ENCODE measurements at places on chromosomes 4 and X.

- no peak for DNase-seq
Observed at GRCh38 chr4:45971108-45971507, 152.7 kb downstream of the GABRG1 start.

- no peak for DNase-seq
Observed at GRCh38 chr4:142707401-142707800, 138.7 kb downstream of the INPP4B start.

- no peak for DNase-seq
Observed at GRCh38 chrX:43423876-43424275, 232.2 kb upstream of the MAOA start.

DNA sequence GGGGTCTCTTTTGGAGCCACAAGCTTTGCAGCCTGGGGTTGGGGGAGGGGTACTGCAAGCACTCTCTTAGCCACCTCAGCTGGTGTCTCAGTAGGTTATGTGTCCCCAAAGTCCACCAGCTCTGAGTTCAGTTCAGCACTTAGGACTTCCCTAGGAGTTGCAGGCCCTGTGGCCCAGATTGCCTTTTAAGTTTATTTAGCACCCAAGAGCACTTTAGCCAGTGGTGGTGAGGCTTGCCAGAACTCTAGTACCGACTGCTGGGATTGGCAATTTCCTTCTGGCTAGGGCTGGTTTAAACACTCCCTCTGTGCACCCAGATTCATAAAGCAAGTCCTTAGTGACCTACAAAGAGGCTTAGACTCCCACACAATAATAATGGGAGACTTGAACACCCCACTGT, 489.9 kb upstream of the RPS6KA3 start:
- DNase-seq: no peak

- no peak for DNase-seq
Observed at GRCh38 chrX:129716507-129716906, 22.3 kb upstream of the XPNPEP2 start.

Data from stimulated activated CD4-positive, alpha-beta T cell treated with anti-CD3 and anti-CD28 coated beads, Interleukin-1b, Interleukin-23, amount 100 ng/mL, for 24 hours (primary cell).